AG04450 (cell line): ENCODE measurements at places on chromosomes 6 and 20.

DNA sequence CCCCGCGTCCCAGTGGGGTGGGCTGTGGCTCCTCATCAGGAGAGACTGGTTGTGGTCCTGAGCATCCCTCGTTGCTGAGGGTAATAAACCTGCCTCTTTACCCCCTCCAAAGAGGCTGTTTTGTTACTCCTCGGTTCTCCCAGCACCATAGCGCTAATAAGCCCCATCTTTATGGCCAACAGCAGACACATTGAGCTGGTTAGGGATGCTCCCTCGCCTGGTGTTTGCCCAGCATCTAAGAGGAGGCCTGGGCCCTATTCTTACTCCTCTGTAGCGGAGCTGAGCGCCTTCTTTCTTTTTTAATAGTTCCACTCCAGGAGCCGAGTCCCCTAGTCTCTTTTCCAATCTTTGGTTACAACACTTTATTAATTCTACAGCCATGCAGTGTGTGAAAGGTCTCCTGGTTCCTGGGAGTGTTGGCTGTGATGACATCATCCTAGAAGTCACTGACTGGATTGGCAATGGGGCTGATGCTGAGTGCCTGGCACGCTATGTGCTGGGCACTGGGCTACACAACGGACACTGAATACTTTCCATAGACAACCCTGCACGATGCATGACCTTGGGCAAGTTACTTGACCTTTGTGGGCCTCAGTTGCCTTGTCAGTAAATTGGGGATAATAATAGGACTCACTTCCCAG lies 50.6 kb upstream of the CCDC167 start:
- DNase-seq: no peak

DNA sequence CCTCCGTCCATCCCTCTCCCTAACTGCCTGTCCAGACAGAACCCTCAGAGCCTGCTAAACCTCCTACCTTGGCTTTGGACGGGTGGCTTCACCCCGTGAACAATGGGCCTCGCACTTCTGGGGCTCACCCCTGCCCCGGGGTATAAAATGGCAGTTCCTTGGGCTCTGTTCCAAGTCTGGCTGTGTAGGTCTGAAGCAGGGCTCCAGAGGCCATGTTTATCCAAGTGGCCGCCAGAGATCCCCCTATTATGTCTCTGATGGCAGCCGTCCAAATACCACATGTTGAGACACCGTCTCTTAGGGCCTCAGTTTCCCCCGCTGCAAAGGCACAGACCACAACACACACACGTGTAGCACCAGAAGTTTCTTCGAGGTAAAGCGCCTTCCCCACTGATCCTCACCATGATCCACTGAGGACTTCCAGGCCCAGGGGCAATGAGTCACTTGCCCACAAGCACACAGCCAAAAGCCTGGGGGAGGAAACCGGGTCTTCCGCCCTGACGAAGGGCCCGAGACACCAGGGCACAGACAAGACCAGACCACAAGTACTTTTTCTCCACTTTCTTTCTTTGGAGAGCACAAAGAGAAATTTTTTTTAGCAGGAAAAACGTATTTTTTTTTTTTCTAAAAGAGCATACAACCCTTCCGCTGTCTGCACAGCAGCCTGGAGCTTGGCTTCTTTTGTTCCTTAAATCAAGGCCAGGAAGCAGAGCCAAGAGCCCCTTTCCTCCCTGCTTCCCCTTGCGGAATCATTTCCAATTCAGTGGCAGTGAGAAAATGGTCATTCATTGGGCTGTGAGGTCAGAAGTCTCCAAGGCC lies 11.8 kb downstream of the CPNE5 start:
- DNase-seq: peak; percentile 18

DNA sequence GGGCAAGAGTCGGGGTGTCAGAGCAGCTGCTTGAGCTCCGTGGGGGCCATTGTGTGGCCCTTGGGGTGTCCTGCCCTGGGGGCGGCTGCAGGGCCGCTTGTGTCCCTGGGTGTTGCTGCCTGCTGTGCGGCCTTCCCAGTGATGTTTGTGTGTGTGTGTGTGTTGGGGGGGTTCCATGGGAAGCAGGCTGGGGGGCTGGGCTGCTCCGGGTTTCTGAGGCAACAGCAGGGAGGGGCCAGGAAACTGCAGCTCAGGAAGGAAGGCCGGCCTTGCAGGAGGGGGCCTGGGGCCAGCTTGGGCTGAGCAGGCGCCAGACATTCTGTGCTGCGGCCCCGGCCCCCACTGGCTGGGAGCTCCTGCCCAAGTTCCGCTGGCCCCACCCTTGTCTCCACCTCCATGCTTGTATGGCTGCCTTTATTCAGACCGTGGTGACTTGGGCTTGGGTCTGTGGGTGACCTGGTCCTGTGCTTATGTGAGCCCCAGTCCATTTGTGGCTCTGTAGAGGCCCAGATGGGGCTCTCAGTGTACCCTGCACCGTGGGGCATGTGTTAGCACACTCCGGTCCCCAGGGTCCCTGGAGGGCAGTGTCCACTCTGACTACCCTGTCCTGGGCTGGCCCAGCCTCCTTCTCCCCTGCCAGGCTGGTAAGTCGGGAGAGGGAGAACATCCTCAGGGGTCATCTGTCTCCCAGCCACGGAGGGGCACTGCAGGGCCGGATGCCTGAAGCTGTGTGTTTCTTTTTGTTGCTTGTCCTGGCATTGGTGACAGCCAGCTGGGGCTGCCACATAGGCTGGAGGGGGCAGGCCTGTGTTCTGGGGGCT lies 4.6 kb upstream of the SOX18 start:
- no peak for DNase-seq

- DNase-seq: no peak
Measured at GRCh38 chr6:33838983-33839382, 35.2 kb upstream of the MLN start.

DNA sequence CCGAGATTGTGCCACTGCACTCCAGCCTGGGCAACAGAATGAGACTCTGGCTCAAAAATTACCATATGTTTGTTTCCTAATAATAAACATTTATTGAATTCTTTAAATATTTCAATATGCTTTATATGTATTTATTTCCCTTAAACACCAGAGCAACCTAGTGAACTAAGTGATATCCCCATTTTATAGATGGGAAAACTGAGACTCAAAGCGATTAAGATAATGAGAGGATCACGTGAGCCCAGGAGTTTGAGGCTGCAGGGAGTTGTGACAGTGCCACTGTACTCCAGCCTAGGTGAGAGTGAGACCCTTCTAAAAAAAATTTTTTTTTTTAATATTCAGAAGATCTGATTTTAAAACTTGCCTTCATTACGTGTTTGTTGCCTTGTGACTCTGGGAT lies 19.4 kb upstream of the CARMIL1 start:
- DNase-seq: no peak

DNA sequence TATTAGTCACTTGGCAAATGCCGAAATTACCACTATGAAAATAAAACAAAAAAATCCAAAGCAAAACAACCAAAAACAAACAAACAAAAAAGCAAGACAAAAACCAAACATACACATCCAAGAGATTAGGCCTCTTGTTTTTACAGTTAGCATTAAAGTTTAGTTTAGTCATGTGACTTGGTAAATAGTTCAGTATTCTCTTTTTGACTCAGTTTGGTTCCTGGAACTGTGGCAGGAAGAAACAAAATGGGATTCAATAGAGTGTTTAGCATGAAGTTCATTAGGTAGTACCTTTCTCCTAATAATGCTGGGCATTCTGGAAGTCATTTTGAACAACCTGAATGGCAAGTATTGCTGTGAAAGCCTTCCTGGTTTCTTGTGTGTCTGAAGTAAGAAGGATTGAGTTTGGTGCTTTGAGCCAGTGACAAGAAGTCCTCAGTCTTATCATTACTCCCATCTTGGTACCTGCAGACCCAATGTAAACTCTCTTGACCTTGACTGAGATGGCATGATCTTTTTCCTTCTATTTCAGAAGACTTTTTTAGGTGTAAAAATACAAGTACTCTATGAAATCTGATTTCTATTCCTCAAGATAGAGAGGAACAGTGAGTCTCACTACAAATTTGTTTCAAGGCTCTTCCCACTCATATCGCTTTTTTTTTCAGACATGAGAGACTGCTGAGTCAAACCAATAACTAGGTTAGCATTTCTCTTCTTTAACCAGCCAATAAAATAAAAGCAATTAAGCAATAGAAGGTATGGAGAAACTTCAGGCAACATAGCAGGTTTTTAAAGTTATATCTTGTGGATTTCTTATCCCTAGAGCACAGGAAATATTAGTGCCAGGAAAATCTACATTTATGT lies 223.6 kb upstream of the PREP start:
- no peak for DNase-seq

DNA sequence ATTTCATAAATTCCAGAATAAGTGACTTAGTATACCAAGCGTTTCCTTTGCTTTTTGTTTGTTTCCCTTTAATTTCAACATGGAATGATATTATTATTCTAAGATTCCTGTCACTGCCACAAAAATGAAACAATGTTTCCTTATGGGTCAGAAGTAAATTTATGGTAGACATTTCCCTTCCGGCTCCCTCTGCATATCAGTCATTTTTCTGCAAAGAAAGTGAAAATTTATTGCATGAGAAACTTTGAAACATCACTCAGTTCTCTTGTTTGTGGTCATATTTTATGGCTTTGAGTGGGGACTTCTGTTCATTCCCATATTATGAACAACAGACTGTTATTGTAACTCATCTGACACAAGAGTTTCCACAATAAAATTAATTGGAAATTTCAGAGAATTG lies 97.8 kb downstream of the NKAIN2 start:
- DNase-seq: no peak

- DNase-seq: no peak
Measured at GRCh38 chr20:1810926-1811620, 84.1 kb upstream of the SIRPA start.

GRCh38 chr20:13207016-13207415 lies 14.1 kb upstream of the ISM1 start:
- no peak for DNase-seq

DNA sequence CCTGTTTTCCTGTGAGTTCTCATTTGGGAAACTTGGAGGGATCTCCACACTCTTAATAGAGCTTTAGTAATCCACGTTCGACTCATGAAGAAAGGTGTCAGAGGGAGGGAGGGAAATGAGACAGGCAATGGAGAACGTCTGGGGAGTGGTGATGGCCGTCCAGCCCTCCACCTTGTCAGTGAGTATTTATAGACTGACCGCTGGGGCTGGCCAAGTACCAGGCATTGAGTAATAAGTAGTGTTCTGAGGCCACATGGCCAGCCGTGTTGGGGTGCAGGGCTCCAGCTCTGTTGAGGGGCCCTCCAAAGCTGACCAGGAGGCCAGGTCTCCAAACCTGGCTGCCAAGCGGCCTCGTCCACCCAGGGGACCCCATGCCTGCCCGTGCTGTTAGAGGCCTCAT lies 11.3 kb upstream of the DSN1 start:
- no peak for DNase-seq
